ENCODE measurements at places on chromosomes 12 and 14. TPM values are rescaled to one million over a fixed set of nuclear protein-coding genes. Genes with fewer than 3 reads are reported as not detected.

- DNase-seq = no peak
Observed at GRCh38 chr12:56392331-56392730, 29.7 kb upstream of the APOF start.

DNA sequence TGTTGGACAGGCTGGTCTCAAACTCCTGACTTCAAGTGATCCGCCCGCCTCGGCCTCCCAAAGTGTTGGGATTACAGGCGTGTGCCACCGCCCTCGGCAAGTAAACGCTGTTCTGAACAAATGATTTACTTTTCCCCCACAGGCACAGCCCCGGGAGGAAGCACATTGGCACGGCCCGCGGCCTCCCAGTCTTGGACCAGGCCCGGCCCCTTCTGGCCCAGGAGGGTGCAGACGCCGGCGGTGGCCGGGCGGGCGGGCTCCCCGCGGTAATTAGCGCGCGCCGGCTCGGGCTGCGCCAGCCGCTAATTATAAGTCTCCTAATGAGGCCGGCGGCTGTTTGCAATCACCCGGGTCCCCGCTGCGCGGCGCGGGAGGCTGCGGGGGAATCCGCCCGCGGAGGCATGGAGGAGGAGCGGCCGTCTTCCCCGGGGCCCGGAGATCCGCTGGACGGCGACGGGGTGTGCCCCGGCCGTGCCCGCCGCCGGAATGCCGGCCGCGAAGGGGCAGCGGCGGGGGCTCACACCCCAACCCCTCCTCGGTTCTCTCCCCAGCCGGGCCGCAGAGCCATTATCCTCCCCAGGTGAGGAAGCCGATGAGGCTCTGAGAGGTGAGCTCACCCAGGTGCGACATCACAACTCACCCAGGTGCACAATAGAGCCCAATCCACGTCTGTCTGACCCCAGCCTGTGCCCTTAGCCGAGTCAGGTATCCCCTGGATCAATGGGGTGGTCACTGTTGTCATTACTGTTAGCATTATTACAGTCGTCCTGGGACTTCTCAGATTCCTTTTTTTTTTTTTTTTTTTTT is 3.3 kb upstream of the POP5 start:
- peak; percentile 61 for DNase-seq

- DNase-seq = peak; percentile 46
Observed at GRCh38 chr14:22888662-22889061, 5.6 kb downstream of the REM2 start.

DNA sequence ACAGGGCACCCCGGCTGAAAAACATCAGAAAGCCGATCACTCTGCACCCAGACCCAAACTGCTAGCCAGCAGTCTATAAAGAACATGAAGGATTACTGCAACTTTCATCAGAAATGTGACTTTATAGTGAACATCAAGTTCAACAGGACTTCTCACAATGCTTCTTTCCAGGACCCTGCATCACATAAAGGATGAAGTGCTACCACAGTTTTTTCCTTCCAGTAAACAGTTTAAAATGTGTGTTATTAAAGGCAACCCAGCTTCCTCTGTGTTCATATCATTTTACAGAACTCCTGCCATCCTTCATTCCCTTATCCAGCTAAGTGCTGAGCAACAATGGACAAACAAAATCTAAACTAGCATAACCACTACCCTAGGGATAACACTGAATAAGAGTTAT is 280.3 kb upstream of the DIO2 start:
- no peak for DNase-seq

DNA sequence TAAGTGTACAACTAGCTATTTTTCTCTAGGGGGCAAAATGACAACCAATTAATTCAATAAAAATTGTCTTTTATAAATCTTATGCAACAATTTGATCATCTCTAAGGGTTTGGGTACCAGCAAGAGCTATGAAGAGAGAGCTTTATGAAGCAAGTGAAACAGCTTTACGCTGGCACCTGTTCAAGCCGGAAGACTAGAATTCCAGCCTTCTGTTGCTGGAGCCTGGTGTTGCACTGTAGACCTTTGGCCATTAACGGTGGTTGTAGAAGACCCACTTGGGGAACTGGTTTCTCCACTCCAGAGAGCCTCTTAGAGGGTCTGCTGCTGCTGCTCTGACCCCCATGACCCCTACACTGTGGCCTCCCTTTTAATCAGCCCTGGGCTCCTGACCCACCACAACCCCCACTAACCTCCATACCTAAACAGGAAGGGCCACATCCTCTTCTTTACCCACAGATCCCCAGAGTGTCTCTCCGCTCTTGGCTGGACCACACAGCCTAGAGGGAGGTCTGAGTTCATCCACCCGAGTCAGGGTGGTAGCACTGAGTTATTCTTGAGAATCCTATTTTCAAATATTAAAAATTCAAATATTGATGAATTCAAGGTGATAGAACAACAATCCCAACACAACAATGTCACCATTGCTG is 54.6 kb upstream of the STON2 start:
- no peak for DNase-seq

GRCh38 chr12:26100666-26101349 is 24.0 kb downstream of the BHLHE41 start:
- DNase-seq = no peak

DNA sequence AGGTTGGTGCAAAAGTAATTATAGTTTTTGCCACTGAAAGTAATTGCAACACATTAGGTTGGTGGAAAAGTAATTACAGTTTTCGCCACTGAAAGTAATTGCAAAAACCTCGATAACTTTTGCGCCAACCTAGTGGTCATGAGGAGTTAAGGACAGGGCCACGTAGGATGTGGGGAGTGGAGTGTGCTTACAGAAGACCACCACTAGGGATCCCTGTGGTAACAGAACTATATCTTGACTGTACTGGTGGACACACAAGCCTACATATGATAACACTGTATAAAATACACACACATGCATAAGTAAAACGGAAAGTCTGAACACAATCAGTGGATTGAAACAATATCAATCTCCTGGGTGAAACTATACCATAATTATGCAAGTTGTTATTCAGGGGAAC is 187.4 kb upstream of the ABCD2 start:
- no peak for DNase-seq

- DNase-seq = no peak
Observed at GRCh38 chr14:23124337-23124954, 5.4 kb upstream of the CEBPE start.

GRCh38 chr12:56616244-56616643 is 13.9 kb downstream of the BAZ2A start:
- DNase-seq = no peak

GRCh38 chr12:62448436-62448835 is 18.2 kb upstream of the MON2 start:
- no peak for DNase-seq

GRCh38 chr14:54438703-54439102 is 2.5 kb downstream of the CNIH1 start:
- DNase-seq = no peak

- no peak for DNase-seq
Observed at GRCh38 chr12:11886339-11886738, 184.4 kb upstream of the BCL2L14 start.

DNA sequence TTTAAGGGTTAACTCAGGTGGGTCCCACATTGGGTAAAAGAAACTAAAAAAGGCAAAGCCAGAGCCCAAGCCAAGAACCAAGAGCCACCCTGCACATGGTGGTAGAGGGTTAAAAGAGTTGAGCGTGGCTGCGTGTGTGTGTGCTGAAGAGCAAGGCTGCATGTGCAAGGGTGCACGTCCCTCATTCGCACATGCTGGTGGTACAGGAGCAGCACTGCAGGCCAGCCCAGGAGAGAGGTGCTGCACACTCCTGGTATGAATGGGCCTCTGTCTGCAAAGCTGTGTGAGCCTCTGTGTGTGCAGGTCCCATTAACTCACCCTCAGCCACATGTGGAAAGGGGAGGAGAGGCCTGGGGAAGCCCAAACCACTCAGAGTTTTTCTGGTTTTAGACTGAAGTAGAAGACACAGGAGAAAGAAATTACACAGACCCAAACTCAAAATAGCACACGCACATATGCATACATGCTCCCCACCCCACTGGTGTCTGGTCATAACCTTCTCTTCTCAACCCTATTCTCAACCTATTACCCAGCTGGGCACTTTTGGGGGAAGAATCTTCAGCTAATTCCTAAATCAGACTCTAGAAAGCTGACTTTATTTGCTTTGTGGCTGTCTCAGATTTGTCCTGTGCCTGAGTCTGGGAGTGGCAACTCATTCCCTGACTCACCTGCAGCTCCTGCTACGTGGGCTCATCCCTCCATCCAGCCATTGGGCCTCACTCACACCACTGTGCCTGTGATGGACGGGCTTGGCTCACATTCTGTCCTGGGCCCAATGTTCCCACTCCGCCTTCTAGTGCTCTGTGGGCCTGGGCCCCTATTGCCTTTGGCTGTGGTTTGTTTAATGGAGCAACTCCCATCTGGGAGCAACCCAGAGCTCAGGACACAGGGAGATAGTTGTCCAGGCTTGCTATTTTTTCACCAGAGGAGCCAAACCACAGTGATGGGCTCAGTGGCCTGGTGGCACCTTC is 30.8 kb upstream of the COL2A1 start:
- no peak for DNase-seq

GRCh38 chr12:31371256-31371620 is 45.3 kb upstream of the SINHCAF start:
- no peak for DNase-seq

GRCh38 chr12:3727877-3728632 is 24.9 kb downstream of the CRACR2A start:
- DNase-seq = peak; percentile 60

GRCh38 chr12:90842477-90842876 is 112.5 kb downstream of the CCER1 start:
- DNase-seq = no peak

- peak; percentile 8 for DNase-seq
Observed at GRCh38 chr14:64196814-64197411, 97.3 kb downstream of the ESR2 start.

GRCh38 chr12:52836491-52837412 is 2.6 kb upstream of the KRT79 start:
- DNase-seq = no peak

DNA sequence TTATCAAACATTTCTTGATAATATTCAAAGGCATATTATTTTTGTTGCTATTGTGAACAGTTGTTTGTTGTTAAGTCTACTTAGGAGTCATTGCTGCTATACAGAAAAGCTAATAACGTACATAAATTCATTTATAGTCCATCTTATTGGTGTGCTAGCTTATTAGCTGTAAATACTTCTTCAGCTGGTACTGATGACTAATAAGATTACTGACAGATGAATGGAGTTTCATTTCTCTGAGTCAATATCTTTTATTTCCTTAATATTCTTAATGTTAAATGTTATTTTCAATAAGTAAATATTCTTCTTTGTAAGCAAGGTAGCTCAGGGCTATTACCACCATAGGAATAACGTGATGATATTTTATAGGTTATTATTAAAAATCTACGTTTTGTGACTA is 139.4 kb upstream of the SLCO1C1 start:
- no peak for DNase-seq

- no peak for DNase-seq
Observed at GRCh38 chr14:100626614-100627013, 39.4 kb upstream of the BEGAIN start.

DNA sequence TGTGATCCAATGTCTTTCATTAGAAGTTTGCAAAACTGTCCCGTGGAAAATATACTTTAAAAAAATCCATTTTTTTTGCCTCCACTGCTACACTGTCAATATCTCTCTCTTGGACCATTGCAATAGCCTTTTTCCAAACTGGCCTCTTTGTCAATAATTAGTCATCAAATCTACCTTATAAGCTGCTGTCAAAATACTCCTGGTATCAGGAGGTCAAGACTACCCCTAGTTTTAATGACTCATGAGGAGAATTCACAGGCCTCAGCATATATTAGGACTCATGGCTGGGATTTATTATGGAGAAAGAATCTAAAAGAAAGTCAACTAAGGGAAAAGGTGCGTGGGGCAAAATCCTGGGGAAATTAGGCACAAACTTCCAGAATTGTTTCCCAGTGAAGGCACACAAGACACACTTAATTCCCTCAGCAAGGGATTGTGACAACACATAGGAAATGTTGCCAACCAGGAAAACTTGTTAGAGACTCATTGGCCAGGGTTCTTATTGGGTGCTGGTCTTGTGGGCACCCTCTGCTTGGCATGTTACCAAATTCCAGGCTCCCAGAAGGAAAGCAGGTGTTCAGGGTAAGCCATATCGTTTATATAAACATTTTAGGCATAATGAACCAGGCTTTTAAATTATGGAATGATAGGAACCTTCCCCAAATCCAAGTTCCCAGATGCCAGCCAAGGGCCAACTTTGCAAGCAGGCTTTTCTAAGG is 56.1 kb downstream of the TMEM117 start:
- DNase-seq = no peak

- DNase-seq = no peak
Observed at GRCh38 chr12:90514325-90514724, 440.7 kb downstream of the CCER1 start.

- DNase-seq = no peak
Observed at GRCh38 chr12:76288218-76288617, 60.0 kb downstream of the BBS10 start.

GZMB gene
- total RNA-seq = not detected

NANOG gene
- not detected for total RNA-seq

CLEC1A gene
- total RNA-seq = not detected

TWF1 gene
- total RNA-seq = 32.4 TPM

CHFR gene
- 67.6 TPM for total RNA-seq

OASL gene
- 7.2 TPM for total RNA-seq

GLT8D2 gene
- not detected for total RNA-seq

PLD4 gene
- total RNA-seq = not detected

HOXC10 gene
- not detected for total RNA-seq
